ENCODE measurements at places on chromosomes 5 and 9.

DNA sequence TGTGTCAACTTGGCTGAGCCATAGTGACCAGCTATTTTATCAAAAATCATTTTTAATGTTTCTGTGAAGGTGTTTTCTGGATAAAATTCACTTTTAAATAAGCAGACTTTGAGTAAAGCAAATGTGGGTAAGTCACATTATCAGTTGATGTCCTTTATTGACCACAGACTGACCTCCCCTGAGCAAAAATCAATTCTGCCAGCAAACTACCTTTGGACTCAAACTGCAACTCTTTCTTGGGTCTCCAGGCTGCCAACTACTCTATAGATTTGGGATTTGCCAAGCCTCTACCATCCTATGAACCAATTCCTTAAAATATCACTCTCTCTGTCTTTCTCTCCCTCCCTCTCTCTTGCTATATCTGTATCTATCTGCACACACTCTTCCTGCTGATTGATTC, 1571.7 kb upstream of the NUDT12 start:
- no peaks in the 10 kb centered on the region for H3K4me1 ChIP-seq
- H3K27ac ChIP-seq = no peak overlapping the region
- H3K36me3 ChIP-seq = no peaks in the 10 kb centered on the region
- no peak overlapping the region for H3K4me3 ChIP-seq
- H3K27me3 ChIP-seq = no peaks in the 10 kb centered on the region
- DNase-seq = no peak

GRCh38 chr5:124056326-124056990, 544.5 kb downstream of the CSNK1G3 start:
- DNase-seq = no peak
- no peak overlapping the region for H3K4me3 ChIP-seq
- no peak overlapping the region for H3K27ac ChIP-seq
- no peaks in the 10 kb centered on the region for H3K36me3 ChIP-seq

DNA sequence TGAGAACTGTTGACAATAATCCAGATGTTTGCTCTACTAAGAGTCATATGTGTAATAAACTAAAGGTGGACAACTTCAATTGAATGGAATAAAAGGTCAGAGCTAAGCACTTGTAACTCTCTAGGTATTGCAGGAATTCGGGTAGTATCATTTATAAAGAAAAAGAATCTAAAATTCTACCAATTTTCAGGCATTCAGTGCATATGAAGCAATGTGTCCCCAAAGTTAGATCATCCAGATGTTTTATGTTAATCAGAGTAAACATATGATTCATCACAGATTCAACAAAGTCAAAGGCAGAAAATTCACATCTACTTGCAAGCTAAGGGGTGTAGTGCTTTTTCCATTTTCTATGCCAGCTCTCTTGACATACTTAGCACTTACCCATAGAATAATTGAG, 477.1 kb downstream of the PDE4D start:
- no peak overlapping the region for H3K27ac ChIP-seq
- DNase-seq = no peak
- no peaks in the 10 kb centered on the region for H3K27me3 ChIP-seq
- no peaks in the 10 kb centered on the region for H3K4me1 ChIP-seq

DNA sequence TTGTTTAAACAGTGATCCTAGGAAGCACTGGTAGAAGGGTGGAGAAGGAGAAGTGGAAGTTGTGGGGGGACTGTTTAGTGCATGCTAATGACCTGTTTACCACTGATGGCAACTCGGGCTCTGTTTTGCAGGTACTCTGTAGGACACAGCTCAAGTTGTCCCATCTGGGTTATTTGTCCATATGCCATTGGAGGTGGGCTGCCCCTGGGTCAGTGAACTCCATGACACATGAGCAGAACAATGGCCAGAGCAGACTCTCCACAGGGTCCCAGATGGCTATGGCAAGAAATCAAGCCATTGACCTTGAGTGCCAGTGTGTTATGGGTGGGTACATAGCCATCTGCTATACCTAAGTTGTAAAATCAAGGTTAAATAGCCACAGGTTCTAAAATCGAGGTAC, 175.9 kb downstream of the GAS1 start:
- no peaks in the 10 kb centered on the region for H3K36me3 ChIP-seq
- no peak overlapping the region for H3K4me3 ChIP-seq
- H3K4me1 ChIP-seq = peaks cover 15% of the 10 kb centered on the region
- no peak for DNase-seq

- H3K36me3 ChIP-seq = no peaks in the 10 kb centered on the region
- H3K4me3 ChIP-seq = no peak overlapping the region
- no peak overlapping the region for H3K27ac ChIP-seq
- no peaks in the 10 kb centered on the region for H3K27me3 ChIP-seq
Observed at GRCh38 chr5:155633338-155633957, 619.9 kb downstream of the KIF4B start.

DNA sequence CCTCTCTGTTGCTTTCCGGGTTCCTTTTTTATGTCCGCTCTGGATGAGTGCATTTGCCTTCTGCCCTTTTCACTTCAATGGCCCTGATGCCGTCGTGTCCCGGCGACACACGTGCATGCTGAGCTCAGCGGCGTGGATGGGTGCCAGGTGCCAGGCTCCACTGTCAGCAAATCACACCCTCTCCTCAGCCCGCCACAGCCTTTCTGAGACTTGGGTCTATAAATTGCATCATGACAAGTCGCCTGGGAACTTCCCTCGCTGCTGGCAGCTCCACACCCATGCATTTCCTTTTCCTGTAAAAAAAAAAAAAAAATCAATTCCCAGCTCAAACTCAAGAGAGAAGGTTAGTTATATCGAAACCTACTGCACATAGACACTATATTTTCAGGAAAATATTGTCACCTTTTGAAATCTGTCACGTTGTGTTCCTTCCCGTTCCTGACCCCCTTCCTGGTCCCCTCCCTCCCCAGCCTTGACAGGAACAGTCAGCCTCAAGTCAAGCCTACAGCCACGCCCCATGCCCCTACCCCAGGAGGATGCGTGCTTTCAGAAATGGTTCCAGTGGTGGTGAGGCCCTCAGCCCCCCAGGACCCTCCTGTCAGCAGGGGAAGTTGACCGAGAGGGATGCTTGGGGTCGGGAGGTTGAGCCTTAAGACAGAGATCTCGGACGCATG, 110.3 kb upstream of the PTCH1 start:
- H3K27me3 ChIP-seq = peaks cover 5% of the 10 kb centered on the region
- no peak overlapping the region for H3K27ac ChIP-seq
- H3K36me3 ChIP-seq = no peaks in the 10 kb centered on the region
- H3K4me3 ChIP-seq = no peak overlapping the region

- no peak for DNase-seq
- H3K27me3 ChIP-seq = peaks cover 4% of the 10 kb centered on the region
- no peak overlapping the region for H3K4me3 ChIP-seq
- H3K27ac ChIP-seq = no peak overlapping the region
- no peaks in the 10 kb centered on the region for H3K4me1 ChIP-seq
Observed at GRCh38 chr9:136956604-136957003, 4.5 kb downstream of the LCN12 start.

- DNase-seq = no peak
- H3K4me1 ChIP-seq = no peaks in the 10 kb centered on the region
- H3K36me3 ChIP-seq = no peaks in the 10 kb centered on the region
- peaks cover 13% of the 10 kb centered on the region for H3K27me3 ChIP-seq
- H3K4me3 ChIP-seq = no peak overlapping the region
Observed at GRCh38 chr9:94479757-94480156, 75.1 kb upstream of the PCAT7 start.

DNA sequence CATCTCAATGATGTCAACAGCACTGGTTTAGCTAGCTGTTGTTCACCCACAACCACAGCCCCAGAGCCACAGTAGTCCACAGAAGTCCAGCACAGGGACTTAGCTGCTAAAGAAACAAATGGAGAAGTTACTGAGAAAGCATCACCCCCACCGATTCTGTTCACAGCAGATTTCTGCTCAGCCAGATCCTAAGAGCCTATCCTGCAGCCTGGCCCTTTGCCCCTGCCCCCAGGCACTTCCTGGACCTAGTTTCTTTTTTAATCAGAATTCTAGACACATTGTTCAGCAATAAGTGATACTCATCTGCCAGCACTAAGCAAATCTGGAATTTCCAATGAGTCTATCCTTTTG, 7.4 kb downstream of the B4GALT1 start:
- peaks cover 95% of the 10 kb centered on the region for H3K4me1 ChIP-seq
- H3K27me3 ChIP-seq = no peaks in the 10 kb centered on the region
- H3K27ac ChIP-seq = peak overlapping the region; percentile 92

DNA sequence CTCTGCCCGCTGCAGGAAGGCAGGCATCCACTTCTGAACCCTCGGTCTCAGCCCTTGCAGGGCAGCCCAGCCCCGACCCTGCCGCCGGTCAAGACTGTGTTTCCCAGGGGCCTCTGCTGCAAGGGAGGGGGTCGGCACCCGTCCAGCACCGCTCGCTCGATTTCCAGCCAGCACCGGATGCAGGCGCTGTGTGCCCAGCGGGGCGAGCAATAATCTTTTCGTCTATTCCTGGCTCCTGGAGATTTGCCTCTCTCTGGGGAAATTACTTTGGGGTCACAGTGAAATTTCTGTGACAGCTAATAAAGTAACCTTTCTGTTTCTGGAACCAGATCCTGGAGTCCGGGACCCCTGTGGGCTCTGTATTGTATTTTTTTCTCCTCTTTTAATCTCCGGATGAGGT, 155.3 kb downstream of the COL23A1 start:
- H3K4me1 ChIP-seq = no peaks in the 10 kb centered on the region
- peaks cover 9% of the 10 kb centered on the region for H3K36me3 ChIP-seq
- H3K4me3 ChIP-seq = no peak overlapping the region
- peaks cover 4% of the 10 kb centered on the region for H3K27me3 ChIP-seq
- no peak overlapping the region for H3K27ac ChIP-seq

GRCh38 chr9:92614763-92615461, 55.0 kb downstream of the IPPK start:
- H3K36me3 ChIP-seq = peaks cover 28% of the 10 kb centered on the region
- DNase-seq = no peak
- H3K4me3 ChIP-seq = no peak overlapping the region
- no peaks in the 10 kb centered on the region for H3K4me1 ChIP-seq
- no peak overlapping the region for H3K27ac ChIP-seq

GRCh38 chr5:180555168-180555921, 36.0 kb downstream of the SCGB3A1 start:
- H3K27ac ChIP-seq = peak overlapping the region; percentile 76
- H3K4me3 ChIP-seq = peak overlapping the region; percentile 38
- peak; percentile 59 for DNase-seq
- H3K4me1 ChIP-seq = peaks cover 58% of the 10 kb centered on the region
- H3K36me3 ChIP-seq = peaks cover 37% of the 10 kb centered on the region

DNA sequence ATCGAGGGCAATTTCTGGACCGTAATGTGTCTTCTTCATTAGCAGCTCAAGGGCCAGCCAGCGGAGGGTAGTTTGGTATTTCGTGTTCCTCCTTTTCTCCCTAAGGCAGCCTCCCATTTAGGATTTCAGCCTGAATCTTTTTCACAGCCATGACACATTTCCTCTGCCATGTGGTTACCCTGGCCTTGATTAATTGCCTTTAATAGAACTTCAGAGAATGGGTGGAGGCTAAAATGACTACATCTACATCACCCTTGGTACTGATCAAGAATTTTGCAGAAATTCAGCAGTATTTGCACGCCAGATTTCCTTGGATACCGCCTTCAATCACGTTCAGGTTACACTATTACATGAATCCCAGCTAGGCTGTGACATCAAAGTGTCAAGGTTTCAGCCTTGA, 58.0 kb downstream of the ADAMTS16 start:
- DNase-seq = no peak
- H3K4me1 ChIP-seq = no peaks in the 10 kb centered on the region
- no peak overlapping the region for H3K27ac ChIP-seq
- H3K36me3 ChIP-seq = no peaks in the 10 kb centered on the region
- H3K4me3 ChIP-seq = no peak overlapping the region

- H3K4me1 ChIP-seq = no peaks in the 10 kb centered on the region
- H3K27ac ChIP-seq = no peak overlapping the region
- H3K27me3 ChIP-seq = no peaks in the 10 kb centered on the region
- no peak overlapping the region for H3K4me3 ChIP-seq
- no peak for DNase-seq
- H3K36me3 ChIP-seq = no peaks in the 10 kb centered on the region
Observed at GRCh38 chr5:104612005-104612404, 1049.4 kb upstream of the NUDT12 start.

DNA sequence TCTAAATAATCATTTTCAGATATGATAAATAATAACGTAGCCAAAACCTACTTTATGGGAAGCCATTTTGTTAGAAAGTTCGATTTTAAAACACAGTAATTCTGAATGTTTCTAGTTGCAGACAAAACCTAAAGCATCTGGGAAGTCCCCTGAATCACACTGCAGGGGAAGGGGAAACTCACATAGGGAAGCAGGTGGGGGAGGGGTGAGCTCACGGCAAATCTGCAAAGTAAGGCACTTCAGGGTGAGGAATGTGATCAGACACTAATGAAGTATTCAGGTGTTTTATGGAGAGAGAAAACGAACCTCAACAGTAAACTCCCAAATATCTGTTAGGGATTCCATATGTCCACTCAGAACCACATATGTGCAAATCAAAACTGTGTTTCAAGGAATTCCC, 70.7 kb downstream of the EPB41L4A start:
- H3K36me3 ChIP-seq = no peaks in the 10 kb centered on the region
- no peak for DNase-seq
- no peaks in the 10 kb centered on the region for H3K4me1 ChIP-seq

- H3K27ac ChIP-seq = peak overlapping the region; percentile 99
- peak overlapping the region; percentile 94 for H3K4me3 ChIP-seq
- peak; percentile 16 for DNase-seq
- peaks cover 66% of the 10 kb centered on the region for H3K4me1 ChIP-seq
Observed at GRCh38 chr5:43039471-43040286, 440 bp downstream of the ANXA2R start.

GRCh38 chr9:123353984-123354591, 1.9 kb upstream of the CRB2 start:
- H3K4me3 ChIP-seq = no peak overlapping the region
- peak; percentile 43 for DNase-seq
- H3K27me3 ChIP-seq = peaks cover 26% of the 10 kb centered on the region
- H3K27ac ChIP-seq = no peak overlapping the region

- no peak overlapping the region for H3K4me3 ChIP-seq
- no peak for DNase-seq
- no peaks in the 10 kb centered on the region for H3K4me1 ChIP-seq
- H3K36me3 ChIP-seq = no peaks in the 10 kb centered on the region
- H3K27me3 ChIP-seq = peaks cover 6% of the 10 kb centered on the region
Observed at GRCh38 chr9:134902936-134903335, 14.8 kb downstream of the FCN1 start.

DNA sequence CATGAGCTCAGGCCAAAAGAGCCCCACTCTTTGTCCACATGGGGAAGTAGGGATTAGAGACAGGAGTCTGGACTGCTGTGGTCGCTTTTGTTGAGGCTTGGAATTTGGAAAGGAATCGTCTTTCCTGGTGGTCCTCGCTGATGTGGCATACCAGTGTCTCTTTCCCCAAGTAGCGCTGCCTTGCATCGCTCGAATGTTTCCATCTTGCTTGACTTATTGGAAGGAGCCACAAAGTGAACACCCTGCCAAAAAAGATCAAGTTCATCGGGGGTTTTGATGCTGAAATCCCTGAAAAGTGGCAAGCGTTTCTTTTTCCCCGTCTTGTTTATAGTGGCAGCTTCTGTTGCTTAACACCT, 161.3 kb downstream of the MACROH2A1 start:
- no peak for DNase-seq
- no peak overlapping the region for H3K27ac ChIP-seq
- no peak overlapping the region for H3K4me3 ChIP-seq
- H3K36me3 ChIP-seq = peaks cover 5% of the 10 kb centered on the region

Data from HFFc6 (cell line).